Activated CD4-positive, alpha-beta T cell treated with anti-CD3 and anti-CD28 coated beads for 36 hours (primary cell): ENCODE measurements at places on chromosomes 6 and 20. TPM values are rescaled to one million over a fixed set of nuclear protein-coding genes. Genes with fewer than 3 reads are reported as not detected.

DNA sequence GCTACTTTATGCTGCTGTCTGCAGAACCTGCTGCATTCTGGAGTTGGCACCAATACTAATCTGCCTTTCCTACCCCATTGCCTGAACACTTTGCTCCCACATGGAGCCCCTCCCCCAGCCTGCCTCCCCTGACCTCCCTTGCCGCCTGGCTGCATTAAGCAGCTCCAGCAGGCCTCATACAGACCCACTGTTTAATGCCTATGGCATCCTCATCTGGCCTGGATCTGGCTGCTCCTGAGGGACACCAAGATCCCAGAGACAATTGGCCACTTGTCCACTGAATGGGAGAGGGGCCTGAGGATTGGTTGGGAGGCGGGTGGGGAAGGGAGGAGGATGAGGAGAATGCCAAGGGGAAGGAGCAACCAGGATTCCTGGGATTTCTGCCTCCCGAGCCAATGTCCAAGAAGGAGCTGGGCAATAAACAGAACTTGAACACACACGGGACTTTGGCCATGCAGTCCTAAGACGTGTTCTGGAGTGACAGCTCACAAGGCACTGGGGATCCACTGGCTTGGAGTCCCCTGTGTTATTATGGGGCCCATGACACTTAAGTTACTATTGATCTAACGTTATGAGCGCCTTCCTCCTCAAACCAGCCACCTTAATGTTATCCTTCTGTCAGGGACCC is 10.4 kb upstream of the KCNK5 start:
- no peaks in the 10 kb centered on the region for H3K36me3 ChIP-seq
- no peak overlapping the region for H3K4me3 ChIP-seq
- no peak for DNase-seq
- H3K4me1 ChIP-seq = no peaks in the 10 kb centered on the region
- H3K27me3 ChIP-seq = no peaks in the 10 kb centered on the region

DNA sequence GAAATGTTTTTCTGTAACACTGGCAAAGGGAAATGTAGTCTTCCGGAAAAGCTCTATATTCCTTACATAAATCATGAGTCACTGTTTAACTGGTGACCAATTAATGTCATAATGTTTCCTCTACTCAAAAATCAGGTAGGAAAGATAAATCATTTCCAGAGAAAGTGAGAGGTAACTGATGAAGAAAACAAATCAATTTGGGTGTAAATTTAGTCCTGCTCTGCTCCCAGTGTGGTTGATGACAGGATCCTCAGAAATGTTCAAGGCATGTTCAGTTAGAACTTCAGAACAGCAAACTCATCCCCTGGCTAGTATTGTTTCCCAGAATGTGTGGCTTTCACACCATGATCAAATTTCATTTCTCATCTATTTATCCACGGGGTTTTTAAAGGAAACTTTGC is 38.8 kb upstream of the SPACA1 start:
- no peaks in the 10 kb centered on the region for H3K36me3 ChIP-seq
- H3K27ac ChIP-seq = no peak overlapping the region
- peaks cover 3% of the 10 kb centered on the region for H3K27me3 ChIP-seq
- no peak overlapping the region for H3K4me3 ChIP-seq
- DNase-seq = no peak

RRAGD gene
- 19.6 TPM for total RNA-seq

EYA2 gene
- total RNA-seq = not detected
